ENCODE measurements at places on chromosomes 12 and 14.

GRCh38 chr14:39763402-39763890, 331.2 kb upstream of the FBXO33 start:
- no peak for DNase-seq

DNA sequence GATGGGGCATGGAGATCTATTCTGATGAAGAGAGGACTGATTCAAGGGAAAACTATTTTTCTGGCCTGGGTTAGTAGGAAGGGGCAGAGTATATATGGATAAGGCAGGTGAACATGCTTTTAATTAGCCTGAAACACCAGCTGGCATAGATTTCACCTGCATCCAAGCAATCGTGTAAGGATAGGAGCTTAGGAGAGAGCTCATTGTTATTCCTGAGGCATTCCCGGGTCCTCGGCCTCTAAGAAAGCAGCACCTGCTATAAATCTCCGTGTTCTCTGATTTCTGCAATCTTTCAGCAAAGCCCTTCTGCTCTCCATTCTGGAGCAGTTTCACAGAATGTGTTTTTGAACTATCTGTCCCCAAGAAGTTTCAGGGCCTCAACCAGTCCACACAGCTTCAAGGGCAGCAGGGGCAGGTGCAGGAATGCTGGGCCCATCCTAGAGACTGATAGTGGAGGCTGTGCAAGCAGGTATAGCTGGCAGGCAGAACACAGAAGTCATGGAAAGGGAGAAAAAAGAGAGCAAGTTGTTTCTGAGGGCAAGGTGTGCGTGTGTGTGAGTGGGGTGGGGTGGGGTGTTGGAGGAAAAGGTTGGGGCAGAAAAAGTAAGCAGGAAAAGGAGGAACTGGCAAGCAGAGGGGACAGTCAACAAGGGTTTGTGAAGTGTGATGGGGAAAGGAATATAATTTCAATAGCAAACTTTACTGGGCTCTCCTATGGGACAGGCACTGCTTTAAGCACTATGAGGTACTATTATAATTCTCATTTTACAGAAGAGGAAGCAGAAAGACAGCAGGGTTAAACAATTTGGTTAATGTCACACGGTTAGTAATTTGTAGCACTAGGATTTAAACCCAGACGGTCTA, 203.7 kb upstream of the SSTR1 start:
- DNase-seq = no peak

- DNase-seq = no peak
Measured at GRCh38 chr12:106304001-106304421, 1.5 kb downstream of the TCP11L2 start.

- DNase-seq = no peak
Measured at GRCh38 chr12:67382241-67382871, 113.2 kb downstream of the CAND1 start.

DNA sequence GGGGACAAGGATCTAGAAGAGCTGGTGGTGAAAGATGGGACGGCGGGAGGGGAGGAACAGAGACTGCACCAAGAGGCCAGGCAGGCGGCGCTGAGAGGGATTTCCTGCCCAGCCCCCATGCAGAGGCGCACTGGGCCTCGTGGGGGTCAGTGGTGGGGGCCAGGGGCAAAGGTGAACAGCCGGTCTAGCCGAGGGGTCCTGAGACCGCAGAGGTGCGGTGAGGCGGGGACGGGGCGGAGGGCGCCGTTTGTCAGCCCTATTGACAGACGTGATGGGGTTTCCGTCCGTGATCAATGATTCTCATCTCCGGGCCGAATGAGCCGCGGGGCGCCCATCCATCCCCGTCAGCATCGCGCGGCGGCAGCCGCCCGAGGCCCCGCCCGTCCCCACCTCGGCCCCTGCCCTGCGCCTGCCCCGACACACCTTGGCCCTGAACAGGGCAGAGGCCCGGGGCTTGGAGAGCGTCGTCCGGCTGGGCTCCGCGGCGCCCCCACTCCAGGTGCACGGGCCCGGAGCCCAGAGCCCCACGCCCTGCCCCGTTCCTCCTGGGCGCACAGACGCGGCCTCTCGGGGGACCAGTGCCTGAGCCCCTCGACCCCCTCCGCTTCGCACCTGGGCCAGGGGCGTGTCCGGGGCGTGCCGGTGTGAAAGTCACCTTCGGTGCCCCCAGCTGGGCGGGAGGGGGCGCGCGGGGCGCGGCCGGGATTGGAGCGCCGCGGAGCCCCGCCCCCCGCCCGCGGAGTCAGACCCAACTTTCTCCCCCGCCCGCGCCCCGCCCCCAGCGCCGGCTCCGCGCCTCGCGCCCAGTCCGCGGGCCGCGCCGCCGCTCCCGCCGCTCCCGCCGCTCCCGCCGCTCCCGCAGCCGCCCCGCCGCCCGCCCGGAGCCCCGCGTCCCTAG, at the start of gene NXPH4:
Gene NXPH4, plus strand, starts transcription at position 781 of the 898 bp plus-strand sequence. CDS start 176 bp downstream, outside the sequence.
- peak; percentile 75 for DNase-seq

DNA sequence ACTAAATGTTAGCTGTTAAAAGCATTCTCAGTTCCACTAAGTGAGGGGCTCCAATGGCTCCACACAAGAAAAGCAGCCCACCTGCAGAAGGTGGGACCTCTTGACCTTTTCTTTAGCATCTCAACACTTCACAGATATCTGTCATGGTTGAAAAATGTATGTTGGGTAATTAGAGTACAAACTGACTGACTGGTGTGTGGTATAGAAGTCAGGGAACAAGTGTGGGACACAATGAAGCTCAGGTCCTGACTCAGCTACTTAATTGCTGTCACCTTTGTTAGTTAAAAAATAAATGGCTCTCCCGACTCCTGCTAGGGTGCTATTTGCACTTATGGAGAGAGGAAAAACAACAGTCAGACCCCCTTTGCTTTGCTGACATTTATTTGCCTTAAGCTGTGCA, 299.0 kb downstream of the TTC6 start:
- DNase-seq = no peak

DNA sequence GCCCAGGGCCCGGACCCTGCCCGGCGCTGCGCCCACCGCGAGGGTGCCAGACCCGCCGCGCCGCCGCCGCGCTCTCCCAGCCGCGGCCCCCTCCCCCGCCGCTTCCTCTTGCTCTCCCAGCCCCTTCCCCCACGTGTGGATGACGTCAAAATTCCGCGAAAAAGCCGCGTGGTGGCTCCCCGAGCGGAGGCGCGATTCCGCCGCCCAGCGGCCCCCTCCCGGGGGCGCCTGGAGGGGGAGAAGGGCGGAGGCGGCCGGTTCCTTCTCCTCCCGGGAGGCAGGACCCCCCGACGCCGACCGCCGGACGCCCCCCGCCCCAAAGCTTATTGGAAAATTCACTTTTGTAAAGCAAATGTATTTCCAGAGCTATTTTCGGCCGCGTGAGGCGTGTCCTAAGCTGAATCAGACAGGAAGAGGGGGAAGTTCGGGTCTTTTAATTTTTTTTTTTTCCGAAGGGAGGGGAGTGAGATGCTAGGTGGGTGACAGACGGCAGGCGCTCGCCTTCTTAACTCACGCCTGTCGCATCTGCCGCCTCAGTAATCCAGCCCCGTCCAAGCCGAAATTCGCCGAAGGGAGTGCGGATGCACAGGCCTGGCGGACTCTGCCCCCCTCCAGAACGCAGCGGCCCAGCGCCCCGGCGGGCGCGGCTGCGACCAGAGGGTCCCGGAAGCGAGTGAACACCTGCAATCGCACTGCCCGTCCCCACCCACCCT, 4.1 kb upstream of the CCND2 start:
- DNase-seq = peak; percentile 88

DNA sequence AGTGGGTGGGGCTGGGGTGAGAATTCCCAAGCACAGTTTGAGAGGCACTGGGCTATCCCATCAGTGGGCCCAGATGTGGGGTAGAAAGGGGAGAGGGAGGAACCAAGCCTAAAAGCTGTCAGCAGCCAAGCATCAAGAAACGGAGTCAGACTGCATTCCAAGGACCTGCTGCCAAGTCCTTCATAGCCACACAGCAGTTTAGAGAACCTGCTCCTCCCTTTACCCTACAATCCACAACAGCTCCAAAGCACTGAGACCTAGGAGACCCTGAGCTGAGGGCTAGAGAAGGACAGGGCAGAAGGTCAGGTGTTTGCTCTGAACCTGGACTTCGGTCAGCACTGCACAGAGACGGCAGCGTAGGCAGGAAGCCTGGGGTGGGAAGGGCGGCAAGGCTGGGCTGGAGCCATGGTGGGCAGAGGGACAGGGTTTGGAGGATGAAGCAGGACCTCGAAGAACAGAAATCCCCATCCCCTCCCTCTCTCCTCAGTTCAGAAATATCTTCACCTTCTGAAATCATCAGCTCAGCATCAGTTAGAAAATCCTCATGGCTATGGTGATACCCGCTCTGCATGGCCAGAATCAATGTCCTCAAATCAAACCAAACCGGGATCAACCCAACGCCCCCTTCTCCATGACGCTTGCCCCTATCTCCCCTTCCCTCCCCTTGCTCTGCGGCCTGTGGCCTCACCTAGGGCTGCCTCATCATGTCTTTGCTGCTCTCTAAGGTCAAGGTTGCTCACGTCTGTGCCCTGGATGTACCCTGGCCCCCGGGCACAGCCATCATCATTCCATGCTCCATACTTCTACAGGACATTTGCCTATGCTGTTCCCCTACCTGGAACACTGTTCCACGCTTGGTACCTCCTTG, 12.9 kb upstream of the SERPINA4 start:
- no peak for DNase-seq

GRCh38 chr14:83777516-83777915, 1752.4 kb upstream of the FLRT2 start:
- no peak for DNase-seq

- DNase-seq = no peak
Measured at GRCh38 chr12:98373025-98373554, 142.3 kb upstream of the TMPO start.

DNA sequence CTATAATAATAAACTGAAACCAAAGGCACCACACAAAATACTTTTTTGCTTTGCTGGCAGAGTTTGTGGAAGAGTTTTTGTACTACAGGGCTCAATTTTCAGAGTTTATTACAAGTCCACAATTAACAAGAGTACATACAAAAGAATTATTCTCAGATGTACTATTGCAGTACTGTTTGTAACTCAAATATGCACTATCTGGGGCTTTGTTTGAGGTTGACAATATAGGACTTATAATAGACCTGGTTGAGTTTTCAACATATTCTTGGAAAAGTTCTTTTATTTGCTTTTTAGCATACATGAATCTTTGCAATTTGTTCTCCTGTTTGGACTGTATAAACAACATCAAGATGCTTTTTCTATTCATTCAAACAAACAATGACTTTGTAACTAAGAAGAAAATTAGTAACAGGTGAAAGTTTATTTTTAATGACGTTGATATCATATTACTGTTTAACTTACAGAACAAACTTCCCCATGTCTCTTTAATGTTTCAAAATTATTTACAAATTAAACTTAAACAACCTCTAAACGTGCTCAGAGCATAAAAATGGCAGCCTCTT, 407.4 kb upstream of the PRICKLE1 start:
- DNase-seq = no peak

- DNase-seq = no peak
Measured at GRCh38 chr14:88233915-88234314, 89.2 kb downstream of the KCNK10 start.

DNA sequence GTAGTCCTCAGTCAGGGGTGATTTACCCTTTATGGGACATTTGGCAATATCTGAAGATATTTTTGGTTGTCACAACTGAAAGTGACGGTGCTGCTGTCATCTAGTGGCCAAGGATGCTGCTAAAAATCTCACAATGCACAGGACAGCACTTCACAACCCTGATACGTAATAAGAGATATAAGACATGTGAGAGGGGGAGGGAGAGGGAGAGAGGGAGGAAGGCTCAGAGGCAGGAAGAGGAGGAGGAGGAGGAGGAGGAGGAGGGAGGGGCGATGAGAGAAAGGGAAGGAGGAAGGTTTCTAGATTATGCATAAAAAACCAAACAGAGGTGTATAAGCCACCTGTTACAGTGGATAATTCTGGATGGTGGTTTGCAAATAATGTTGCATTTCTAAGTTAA, 14.3 kb downstream of the MYL2 start:
- DNase-seq = no peak

- no peak for DNase-seq
Measured at GRCh38 chr14:99531251-99532096, 50.3 kb downstream of the CCNK start.

DNA sequence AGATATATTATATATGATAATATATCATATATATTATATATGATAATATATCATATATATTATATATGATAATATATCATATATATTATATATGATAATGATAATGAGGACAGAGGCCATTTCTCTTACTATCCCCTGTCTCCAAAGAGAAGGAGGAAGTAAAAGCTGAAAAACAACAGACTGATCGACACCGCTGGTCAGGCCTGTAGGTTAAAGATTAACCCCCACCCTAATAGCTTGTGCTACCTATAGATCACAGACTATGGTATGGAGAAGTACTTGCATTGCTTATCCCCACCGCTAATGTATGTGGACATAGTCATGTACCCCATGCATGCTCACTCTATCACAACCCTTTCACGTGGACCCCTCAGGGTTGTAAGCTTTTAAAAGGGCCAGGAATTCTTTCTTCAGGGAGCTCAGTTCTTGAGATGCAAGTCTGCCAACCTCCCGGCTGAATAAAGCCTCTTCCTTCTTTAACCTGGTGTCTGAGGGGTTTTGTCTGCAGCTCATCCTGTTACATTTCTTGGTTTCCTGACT, 786.1 kb upstream of the TMEM132C start:
- no peak for DNase-seq

DNA sequence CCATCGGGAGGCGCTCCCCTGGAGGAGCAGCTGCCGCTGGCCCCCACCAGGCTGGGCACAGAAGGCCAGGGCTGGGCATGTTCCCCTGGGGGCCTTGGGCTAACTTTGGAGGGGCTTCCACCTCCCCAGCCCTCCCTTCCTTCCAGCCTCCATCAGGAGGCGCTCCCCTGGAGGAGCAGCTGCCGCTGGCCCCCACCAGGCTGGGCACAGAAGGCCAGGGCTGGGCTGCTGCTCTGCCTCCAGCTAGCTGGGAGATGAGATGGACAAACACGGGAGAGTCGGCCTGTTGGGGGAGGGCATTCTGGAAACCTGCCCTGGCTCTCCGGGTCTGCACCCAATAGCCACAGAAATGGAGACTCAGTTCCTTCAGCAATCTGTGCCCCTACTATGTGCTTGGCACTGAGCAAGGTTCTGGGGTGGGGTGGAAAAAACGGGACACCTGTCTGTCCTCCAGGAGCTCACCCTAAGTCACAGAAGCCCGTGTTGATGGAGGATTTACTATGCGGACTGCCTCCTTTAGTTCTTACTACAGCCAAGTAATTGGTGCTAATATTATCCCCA, 39.0 kb upstream of the CORO1C start:
- no peak for DNase-seq

DNA sequence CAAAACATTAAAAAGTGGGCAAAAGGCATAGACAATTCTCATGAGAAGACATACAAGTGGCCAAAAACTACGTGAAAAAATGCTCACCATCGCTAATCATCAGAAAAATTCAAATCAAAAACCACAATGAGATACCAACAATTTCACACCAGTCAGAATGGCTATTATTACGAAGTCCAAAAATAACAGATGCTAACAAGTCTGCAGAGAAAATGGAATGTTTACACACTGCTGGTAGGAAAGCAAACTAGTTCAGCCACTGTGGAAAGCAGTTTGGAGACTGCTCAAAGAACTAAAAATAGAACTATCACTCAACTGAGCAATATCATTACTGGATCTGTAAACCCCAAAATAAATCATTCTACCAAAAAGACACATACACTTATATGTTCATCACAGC, 76.2 kb downstream of the PRKD1 start:
- no peak for DNase-seq

Data from ecto neural progenitor cell (in vitro differentiated cells).